Fibroblast of mammary gland (primary cell): ENCODE measurements at places on chromosomes 4 and X.

GRCh38 chr4:141101511-141101910 is 31.8 kb downstream of the RNF150 start:
- DNase-seq, result no peak

DNA sequence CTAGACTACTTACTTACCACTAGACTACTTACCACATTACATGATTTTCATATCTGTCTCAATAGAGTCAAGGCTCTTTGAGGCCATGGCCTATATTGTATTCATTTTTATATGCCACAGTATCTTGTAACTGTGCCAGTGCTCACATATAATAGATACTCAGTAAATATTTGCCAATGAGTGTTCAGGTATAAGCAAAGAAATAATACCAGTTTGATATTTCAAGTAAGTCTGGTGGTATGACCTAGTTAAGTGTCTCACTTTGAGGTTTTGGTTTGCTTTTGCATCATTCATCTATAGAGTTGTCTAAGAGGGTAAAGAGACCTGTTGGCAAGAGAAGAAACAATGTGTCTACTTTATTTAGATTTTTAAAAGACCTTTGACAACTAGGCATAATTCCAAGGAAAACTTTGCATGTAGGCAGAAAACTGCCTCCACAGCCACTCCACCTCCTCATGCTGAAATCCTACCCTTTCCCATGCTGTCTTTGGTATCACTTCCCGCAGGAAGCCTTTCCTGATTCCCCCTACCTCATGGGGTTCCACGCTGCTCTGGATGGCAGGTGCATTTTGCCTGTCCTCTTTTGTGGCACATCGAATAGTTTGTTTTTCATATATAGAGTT is 91.3 kb upstream of the KLHL13 start:
- DNase-seq, result no peak

- DNase-seq, result no peak
Observed at GRCh38 chr4:39390603-39391002, 16.1 kb upstream of the KLB start.

DNA sequence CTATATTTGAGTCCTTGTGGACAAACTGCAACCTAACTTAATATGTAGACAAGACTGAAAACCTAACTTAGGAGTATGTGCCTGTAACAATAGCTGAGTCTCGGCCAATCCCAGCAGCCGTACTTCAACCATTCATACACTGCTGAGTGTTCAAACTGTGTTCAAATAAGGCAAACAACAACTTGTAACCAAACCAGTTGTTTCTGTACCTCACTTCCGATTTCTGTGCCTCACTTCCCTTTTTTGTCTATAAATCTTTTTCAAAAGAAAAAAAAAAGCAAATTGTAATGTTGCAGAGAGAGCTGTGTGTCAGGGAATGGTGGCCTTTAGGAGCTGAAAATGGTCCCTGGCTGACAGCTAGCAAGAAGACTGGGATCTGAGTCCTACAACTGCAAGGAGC is 46.0 kb downstream of the GEMIN8 start:
- no peak for DNase-seq

DNA sequence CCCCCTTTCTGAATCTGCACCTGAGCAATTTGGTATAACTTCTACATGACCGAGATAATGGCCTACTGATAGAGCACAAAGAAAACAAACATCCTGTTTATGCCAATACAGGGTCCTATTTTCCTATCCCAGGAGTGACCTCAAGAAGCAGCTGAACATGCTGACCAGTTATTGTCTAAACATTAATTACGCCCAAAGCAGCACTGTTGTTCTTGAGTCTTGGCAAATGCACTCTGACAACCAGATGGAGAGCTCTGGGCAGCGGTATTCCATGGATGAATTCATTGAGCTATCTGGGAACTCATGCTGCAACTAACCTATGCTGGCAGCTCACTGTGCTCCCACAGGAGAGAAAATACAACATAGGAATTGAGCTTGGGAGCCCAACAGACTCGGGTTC is 52.6 kb downstream of the PCYT1B start:
- DNase-seq, result no peak

DNA sequence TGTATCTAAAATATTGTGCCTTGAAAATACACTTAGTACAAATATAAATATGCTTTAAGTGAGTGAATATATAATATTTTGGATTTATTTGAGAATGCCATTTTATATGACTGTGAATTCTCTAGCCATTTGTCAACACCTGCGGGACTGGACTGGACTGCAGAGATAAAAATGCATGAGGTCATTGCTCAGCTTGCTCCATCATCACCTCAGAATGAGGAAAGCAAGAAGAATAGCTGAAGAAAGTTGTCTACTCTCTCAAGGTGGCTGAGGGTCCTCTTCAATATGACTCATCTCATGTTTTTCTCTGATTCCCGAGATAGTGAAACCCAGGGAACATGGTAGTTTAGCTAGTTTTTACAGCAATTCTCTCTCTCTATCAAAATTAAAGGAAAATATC is 732.5 kb upstream of the AGA start:
- DNase-seq, result no peak

- DNase-seq, result no peak
Observed at GRCh38 chrX:85627363-85627762, 247.9 kb upstream of the POF1B start.

- no peak for DNase-seq
Observed at GRCh38 chrX:317424-318067, 1.1 kb downstream of the GTPBP6 start.

DNA sequence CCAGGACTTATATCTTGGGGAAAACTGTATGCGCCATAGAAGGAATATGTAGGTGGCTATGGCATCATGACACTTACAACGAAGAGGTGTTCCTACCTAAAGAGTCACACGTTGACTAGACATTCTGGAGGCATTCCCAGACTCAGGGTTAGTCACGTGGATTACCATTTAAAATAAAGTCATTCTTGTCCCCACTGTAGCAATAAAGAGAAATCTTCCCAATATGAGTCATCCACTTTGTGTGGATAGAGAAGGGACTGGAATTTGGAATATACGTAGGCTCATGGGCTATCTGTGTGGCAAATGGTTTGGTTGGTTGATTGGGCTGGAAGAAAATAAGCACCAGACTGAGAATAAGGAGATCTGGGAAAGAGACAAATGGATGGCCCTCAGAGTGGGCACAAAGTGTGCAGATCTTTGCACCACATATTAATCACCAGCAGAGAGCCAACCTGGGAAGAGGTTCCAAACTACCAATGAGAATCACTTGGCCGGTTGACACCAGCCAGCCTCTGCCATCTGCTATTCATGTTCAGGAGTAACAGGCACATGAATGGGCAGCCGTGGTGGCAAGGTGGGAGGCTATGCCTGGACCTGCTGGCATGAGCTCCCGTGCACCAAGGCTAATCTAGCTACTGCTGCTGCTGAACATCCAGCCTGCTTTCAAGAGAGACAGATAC is 41.0 kb downstream of the MTNR1A start:
- no peak for DNase-seq

DNA sequence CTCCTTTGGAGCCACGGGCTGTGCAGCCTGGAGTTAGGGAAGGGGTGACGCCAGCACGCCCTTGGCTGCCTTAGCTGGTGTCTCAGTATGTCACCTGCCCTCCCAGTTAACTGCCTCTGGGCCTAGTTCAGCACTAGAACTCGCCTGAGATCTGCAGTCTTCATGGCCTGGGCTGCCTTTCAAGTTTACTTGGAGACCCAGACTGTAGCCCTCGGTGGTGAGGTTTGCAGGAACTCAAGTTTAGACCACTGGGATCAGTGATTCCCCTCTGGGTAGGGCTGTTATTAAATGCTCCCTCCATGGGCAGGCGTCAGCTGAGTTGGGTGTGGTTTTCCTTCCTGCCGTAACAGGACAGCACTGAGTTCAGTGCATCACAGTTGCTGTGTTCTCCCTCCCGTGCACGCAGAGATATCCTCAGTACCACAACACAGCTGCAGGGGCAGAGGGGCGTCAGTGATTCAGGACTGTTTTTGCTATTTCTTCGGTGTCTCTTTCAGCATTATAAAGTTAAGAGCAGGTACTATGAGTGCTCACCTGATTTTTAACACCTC is 30.5 kb downstream of the PLAC8 start:
- DNase-seq, result no peak

DNA sequence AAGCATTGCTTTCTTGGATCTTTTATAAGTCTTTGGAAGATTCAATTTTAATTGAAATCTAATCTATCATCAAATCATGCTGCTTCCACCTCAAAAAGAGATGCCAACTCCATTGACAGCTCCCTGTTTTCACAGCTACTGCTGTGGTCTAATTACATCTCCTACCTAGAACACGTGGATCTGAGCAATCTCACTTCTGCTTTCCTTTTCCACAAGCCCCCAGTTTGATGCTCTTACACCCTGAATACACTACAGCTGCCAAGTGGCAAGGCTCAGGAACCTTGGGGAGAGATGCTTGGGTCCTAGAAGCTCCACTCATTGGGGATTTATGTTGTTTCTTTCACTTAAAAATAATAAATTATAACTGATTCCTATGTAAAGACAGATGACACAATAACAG is 172.0 kb downstream of the CFAP299 start:
- no peak for DNase-seq

DNA sequence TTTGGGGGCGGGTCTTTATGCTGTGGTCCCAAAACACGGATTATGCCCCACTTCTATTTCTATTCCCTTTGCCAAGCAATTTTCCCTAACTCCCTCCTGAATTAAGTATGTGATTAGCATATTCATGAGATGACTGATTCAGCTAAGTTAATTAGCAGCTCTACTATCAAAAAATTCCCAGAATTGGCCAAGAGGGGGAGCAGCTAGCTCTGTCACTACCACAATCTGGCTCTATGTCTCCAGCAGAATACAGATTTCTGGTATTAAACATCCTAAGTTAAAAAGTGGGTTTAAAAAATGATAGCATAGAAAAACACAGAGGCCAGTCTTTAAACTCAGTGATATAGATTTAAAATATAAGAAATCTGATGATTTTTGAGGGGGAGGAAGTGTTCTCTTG is 80.3 kb downstream of the GPC4 start:
- peak; percentile 51 for DNase-seq

DNA sequence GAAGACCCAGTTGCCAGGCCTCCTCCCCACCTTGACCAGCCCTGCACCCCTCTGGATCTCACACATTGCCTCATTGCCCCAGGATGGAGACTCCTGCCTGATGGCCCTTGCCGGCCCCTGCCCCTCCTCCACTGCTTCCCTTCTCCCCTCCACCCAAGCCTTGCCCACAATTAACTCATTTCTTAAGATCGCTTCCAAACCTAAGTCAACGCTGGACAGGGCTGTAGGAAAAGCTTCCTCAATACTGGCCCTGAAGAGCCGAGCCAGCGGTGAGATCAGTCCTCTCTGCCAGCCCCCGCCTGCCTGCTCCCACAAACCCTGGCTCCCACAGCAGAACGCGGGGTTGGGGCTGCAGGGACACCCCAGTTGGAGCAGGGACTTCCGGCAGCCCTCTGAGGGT is 7.5 kb upstream of the HAUS7 start:
- peak; percentile 54 for DNase-seq

- no peak for DNase-seq
Observed at GRCh38 chr4:101693842-101694398, 96.6 kb upstream of the BANK1 start.

DNA sequence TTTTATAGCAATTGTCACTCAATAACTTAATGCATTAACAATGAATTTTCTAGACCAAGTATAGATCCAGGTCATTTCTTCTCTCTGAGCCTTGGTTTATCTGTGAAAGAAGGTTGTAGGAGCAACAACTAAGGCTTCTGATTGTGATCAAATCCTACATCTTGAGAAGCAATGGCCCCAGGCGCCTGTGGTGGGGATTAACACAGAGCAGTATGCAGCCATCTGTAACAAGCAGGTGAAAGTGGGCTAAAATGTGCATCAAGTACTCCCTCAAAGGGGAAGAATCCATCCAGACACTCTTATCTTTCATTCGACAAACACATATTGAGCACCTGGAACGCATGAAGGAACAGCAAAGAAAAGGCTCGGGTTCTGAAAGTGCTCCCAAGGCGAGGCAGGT is 19.1 kb upstream of the SETD7 start:
- DNase-seq, result no peak

DNA sequence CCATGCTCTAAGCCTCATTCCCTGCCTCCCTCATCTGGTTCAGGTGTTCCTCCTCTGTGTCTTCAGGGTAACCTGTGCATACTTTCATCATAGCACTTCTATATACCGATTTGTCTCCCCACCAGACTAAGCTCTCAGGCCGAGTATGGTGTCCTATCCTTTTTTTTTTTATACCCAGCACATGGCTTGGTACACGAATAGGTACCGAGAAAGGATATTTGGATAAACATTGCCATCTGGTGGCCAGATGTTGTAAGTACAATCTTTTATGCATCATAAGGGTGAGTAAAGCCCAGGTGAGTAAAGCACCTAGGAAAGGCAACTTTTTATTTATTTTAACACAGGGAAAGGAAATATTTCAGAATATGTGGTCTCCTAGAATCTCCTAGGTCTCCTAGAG is 68.4 kb downstream of the MID2 start:
- peak; percentile 69 for DNase-seq

DNA sequence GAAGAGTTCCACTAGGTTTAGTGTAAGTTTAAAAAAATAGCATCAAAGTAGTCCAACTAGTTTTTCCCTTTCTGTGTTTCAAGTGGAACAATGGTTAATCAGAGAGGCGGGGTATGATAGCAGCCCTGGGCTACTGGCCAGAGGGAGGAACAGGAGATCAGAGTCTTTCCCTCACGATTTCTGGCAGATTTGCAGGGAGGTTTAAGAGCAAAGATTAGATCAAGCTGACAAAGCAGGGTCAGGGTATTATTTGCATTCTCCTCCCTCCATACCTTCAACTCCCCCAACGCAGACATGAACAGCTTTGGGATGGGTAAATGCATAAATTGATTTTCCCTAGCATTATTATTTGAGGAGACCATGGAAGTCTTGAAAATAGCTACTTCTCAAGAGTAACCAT is 277.6 kb upstream of the DIAPH2 start:
- peak; percentile 61 for DNase-seq

- DNase-seq, result peak; percentile 92
Observed at GRCh38 chrX:65690057-65690855, 22.8 kb downstream of the MSN start.

GRCh38 chr4:180164799-180165198 is 2078.4 kb upstream of the TENM3 start:
- DNase-seq, result peak; percentile 37

GRCh38 chr4:177986236-177986635 is 544.0 kb upstream of the AGA start:
- no peak for DNase-seq

DNA sequence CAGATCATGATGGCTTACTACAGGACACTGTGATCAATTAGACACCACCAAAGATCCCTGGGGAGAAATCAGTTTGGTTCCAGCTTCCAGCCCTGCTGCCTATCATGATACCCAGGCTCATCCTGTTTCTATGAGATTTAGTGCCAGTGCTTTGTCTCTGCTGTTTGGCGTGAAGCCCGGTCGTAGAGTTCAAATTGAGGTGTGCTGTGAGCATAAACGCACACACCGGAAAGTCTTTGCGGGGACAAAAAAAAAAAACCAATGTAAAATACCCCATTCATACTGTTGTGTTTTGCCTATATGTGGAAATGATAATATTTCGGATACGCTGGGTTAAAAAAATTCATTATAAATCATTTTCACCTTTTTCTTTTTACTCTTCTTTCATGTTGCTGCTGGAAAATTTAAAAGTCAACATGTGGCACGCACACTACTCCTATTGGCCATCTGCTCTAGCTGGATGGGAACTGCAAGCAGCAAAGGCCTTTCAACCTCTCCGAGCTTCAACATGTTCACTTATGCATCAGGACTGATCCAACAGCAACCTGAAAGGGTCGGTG is 607 bp upstream of the DKC1 start:
- DNase-seq, result no peak

- DNase-seq, result no peak
Observed at GRCh38 chr4:7244751-7245320, 52.5 kb downstream of the SORCS2 start.

- DNase-seq, result peak; percentile 23
Observed at GRCh38 chr4:21046141-21046540, 345.9 kb downstream of the PACRGL start.

- peak; percentile 39 for DNase-seq
Observed at GRCh38 chr4:2261110-2261852, 628 bp downstream of the MXD4 start.
